Skin of body (tissue), 3 donors: ENCODE measurements at places on chromosomes 2 and 18. TPM values are rescaled to one million over a fixed set of nuclear protein-coding genes. Genes with fewer than 3 reads are reported as not detected.
A peak's percentile ranks its signal among the peaks of the same experiment; 100 is the strongest.

DNA sequence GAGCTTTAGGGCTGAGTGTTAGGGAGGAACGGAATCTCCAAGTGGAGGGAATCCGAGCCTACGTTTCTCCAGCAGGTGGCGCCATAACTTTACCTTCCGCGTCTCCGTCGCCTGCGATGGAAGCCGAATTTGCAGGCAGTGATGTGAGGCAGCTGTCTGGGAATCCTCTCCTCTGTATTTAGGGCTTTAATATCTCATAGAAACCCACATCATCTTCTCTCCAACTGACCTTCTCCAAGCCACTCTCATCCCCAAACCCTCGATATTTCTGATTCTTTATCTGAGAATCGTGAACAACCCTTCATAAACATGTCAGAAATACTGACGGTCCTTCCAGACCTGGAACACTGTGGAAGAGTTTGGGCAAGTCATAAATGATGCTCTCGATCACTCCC, 27.5 kb downstream of the SIX2 start:
- peak; percentile 76 for DNase-seq

GRCh38 chr2:108124736-108125495, 114.9 kb upstream of the SULT1C3 start:
- no peak for DNase-seq

The MC2R gene
- total RNA-seq = not detected

- no peak for DNase-seq
Measured at GRCh38 chr18:46700066-46700824, 43.2 kb upstream of the LOXHD1 start.

DNA sequence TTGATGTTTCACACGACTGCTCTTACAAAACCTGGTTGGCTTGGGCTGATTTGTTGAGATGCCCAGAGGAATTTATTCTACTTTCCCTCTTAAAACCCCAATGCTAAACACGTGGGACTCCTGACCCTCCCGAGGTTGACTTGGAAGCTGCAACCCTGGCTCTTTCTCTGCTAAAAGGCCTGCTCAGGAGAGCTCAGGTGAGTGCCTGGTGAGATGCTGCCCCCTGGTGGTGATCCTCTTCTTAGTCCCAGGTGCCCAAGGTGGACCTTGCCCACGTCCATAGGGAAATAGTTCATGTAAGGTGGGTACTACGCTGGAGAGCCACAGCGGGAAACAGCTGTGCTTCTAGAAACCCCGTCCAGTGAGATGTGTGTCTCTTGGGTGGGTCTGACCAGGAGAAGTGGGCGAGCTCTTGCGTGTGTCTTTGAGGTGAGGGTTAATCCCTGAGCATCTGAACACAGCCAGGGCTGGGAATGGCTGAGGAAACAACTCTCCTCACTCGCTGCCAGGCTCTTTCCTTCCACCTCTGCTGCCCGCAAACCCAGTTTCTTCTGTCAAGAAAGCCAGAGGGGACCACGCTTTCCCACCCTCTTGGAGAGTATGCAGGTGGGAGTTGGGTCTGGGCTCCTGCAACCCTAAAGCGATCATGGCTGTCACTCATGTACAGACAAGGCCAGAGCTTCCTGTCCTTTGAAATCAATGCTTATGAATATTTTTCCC, 25.5 kb upstream of the PXDN start:
- DNase-seq = no peak

- DNase-seq = no peak
Measured at GRCh38 chr2:21916934-21917522, 793.3 kb downstream of the TDRD15 start.
